ENCODE measurements at places on chromosomes 4 and X. TPM values are rescaled to one million over a fixed set of nuclear protein-coding genes. Genes with fewer than 3 reads are reported as not detected.

- no peak for DNase-seq
Observed at GRCh38 chr4:40998675-40999358, 215.5 kb downstream of the APBB2 start.

- DNase-seq: no peak
Observed at GRCh38 chr4:172596206-172596605, 572.4 kb upstream of the GALNT7 start.

DNA sequence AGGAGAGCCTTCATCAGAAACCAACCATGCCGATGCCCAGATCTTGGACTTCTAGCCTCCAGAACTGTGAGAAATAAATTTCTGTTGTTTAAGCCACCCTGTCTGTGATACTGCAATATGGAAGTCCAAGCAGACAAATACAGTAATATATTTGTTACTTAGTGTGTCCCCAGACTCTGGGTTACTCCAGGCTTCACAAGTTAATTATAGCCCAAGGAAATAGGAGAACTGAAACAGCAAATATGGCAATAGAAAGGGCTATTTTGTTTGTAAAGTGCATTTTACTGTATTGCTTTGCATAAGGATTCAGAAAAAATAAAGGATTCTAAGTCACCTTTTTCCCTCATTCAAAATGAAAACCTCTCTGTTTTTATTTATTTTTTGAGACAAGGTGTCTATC, 15.7 kb downstream of the TIGD4 start:
- DNase-seq: no peak

DNA sequence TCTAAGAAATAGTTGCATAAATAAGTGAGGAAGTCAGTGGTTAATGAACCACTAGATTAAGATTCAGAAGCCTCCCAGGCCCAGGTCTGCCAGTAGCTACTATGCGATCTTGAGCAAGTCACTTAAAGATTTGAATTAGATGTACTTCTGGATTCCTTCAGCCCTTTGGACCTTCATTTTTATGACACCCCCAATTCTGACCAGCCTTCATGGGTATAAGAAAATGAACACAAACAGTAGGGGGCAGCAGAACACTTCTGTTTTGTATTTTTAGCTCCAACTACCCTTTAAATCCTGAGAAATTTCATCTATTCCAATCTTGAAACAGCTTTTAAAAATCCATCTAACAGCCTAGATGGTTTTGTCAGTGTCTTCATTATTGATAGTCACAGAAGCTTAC, 19.0 kb downstream of the TMEM47 start:
- no peak for DNase-seq

DNA sequence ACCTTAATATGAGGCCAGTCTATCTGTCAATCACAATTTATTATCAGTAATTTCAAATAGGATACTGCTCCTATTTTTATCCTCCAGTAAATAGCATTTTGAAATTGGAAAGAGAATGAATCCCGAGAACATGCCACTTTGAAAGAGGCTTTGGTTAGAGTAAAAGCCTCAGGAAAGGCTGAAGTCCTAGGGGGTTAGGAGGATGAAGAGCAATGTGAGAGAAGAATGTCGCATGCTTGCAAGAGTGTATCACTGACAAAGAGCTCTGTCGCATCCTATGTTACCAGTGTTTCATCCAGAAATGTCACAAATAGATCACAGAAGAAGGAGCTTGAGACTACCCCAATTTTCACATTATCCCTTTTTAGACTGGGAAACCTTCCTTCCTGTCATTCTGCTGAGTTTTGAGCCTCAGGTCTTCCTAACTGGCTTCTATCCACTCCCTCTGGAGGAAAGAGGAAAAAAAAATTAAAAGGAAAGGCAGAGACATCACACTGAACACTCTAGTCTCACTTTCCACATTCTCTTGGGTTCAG, 39.8 kb downstream of the GPM6A start:
- no peak for DNase-seq

- DNase-seq: no peak
Observed at GRCh38 chr4:62208921-62209320, 1008.8 kb downstream of the ADGRL3 start.

DNA sequence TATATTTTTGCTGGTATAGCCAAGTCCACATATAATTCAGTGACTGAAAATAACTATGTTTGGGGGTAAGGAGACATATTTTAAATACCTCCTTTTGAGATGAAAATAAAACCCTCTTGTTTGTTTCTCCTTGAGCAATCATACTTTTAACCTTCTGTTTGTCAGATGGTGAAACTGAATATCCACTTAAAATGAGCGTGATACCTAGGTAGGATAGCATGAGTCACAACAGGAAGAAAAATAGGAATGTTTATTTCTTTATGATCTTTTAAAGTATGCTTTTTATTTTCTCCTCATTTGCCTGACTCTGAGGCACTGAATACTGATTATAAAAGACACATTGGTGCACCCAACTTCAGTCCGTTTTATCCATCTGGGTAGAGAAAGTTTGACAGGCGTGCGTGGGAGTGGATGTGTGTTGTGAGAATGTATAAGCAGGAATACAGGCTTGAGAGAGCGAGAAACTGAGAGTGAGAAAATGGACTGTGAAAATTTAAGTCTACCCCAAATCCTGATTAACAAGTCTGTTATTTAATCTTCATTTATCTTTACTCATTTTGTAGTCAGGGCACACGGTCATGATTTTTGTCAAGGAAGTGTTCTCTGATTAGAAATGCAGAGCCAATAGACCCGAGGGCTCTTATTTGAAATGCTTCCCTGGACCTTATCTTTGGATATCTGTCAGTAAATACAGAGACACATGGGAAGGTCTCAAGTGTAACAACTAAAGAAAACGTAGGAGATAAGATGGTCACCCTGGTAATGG, 62.1 kb upstream of the ANTXR2 start:
- DNase-seq: no peak

GRCh38 chr4:24630937-24631336, 46.6 kb upstream of the DHX15 start:
- DNase-seq: no peak

GRCh38 chr4:57113870-57114269, 3.7 kb upstream of the IGFBP7 start:
- no peak for DNase-seq

DNA sequence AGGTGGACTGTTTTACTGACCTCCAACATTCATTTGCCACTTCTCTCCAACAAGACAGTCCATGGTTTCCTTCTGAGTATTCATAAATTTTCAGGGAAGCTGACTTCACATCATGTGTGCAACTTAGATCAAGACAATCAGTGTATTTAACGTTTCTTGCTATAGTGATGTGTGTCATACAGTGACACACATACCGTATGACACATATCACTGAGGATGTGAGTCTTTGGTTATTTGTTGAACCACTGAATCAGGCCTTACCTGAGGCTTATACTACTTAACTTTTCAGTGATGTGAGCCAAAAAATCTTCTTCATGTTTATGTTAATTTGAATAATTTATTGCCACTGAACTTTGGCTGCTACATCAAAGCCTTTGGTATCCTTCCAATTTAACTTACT, 166.8 kb downstream of the BMPR1B start:
- DNase-seq: no peak

Gene DCHS2
- total RNA-seq: not detected

Gene TENM3
- 38.2 TPM for total RNA-seq

All from sciatic nerve (tissue), 2 donors.